ENCODE measurements at places on chromosomes 6 and 20.

GRCh38 chr20:6017467-6017866, 36.4 kb downstream of the LRRN4 start:
- no peak for DNase-seq

DNA sequence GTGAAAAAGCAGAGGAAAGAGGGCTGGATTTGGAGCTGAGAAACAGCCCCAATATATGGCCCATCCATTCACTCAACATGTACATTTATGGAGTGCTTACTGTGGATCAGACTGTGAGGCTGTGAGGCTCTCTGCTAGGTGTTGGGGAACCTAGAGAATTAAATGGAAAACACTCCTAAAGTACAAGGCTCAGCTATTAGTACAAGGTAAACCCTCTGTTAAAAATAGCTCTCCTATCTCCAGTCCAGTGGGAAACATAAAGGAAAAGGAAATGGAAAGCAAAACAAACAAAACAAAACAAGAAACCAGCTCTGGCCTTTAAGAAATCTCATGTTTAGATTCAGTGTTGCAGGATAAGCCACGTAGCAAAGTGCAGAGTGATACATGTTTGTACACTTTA, 35.0 kb downstream of the LY86 start:
- no peak for DNase-seq

DNA sequence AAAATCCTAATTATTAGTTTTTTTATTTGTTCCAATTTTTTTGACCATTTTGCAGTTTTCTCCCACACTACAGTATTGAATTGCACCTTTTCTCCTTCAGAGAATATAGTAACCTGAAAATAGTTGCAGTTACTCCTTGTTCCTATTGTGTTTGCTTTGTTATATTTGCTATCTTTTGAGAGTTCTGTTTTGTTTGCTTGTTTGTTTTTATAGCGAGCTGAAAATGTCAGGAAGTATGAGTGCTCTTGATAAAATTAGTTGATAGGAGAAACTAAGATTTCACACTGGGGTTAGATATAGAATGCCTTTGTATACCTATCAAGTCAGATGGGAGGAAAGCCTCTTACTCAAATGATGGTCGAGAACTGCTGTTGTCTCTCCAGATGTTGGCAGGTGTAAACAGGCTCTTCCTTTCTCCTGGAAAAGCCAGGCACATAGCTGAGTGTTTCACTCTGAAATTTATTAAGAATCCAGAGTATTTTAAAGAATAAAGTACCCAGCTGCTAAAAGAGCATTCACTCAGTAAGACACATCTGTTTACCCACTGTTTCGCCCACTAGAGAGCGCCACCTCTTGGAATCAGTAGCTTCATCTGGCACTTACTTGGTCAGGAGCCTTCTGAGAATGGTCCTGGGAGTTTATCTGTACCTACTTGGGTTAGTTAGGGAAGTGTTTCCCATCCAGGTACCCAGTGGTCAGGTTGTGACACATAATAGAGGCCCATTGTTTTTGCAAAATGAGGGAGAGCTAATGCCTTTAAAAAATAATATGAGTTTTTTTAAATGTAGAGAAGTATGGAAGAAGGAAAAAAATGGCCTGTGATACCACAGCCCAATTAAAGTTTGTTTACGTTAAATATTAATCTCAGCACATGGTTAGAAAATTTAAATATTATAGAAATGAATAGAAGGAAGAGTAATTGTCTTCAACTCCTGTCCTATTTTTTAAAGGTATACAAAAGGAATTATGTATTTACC, 11.2 kb downstream of the NT5DC1 start:
- no peak for DNase-seq

- no peak for DNase-seq
Observed at GRCh38 chr20:50735813-50736212, 4.4 kb downstream of the PARD6B start.

DNA sequence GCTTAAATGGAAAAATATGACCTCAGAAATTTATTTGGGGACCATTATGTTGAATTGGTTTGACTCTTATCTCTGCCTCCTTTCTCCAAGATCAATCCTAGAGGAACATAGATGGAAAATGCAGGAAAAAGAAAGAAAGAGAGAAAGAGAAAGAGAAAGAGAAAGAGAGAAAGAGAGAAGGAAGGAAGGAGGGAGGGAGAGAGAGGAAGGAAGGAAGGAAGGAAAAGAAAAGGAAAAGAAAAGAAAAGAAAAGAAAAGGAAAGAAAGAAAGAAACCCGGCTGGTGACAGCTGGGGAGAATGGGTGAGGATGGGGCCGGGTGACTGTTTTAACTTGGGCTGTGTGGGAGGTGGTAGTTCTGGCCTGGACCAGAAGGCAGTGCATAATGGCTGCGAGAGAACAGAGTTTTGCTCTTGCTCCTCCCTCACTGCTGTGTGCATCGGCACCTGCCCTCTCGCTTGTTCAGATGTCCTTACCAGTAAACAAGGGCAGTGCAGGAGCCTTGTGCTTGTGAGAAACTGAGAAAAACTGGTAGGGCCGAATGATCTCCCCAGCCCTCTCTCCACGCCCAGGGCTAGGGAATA, 24.7 kb downstream of the GLO1 start:
- DNase-seq, result no peak

- no peak for DNase-seq
Observed at GRCh38 chr6:122778302-122778701, 1.2 kb upstream of the FABP7 start.

DNA sequence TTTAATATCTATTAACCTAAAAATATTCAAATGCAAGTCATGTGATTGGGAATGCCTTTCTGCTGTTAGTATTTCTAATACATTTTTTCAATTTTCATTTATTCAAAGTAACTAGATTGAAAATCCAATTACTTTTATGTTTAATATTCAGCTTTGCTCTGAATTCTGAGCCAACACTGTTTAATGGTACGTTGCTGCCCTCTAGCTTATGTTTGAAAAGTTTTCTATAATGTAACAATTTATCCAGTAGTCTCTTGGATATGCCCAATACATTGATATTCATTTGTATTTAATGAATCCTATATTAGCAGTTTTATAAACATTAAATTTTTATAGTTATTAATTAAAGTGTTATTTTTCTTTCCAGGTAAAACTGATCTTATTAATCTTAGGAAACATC, 47.4 kb downstream of the LGSN start:
- no peak for DNase-seq

DNA sequence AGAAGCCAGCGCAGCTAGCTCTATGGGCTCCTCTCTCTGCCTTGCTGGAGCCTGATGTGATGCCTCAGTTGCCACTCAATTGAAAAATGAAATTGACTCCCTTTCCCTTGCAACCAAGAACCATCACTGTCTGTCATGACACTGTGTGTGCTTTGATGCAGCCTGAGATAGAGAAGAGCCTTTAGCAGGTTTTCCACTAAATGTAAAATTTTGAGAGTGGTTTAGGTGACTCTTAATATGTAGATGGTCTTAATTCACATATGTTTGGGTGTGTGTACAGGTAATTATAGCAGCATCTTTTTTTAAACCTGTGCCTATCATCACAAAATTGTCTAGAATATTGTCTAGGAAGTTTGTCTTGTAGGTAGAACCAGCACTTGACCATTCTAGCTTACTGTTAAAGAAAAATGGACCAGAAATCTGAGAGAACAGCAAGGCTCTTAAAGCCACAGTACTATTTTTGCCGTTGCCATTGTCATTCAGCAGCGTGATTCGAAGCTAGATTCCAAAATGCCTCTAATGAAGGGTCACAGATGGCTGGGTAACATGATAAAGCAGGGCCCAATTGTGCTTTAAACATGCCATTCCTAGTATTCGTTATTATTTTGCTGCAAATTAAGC, 1.3 kb downstream of the ARFGEF3 start:
- DNase-seq, result no peak

DNA sequence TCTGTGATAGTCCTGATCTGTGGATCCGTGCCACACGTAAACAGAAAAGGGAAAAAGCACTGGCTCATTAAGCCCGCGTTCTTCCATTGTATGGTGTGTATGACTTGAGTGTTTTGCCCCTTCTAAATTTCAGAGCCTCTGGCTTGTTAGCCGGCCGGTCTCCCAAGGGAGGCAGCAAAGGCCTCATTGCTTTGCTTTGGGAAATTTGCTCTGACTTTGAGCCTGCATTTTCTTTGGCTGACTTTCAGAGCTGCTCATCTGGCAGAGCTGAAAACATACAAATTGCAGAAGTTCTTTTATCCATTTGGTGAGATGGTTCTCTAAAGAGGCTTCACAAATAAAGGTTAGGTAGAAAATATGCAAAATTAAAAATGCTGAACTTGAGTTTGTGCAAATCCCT, 123.0 kb downstream of the UTRN start:
- DNase-seq, result no peak

DNA sequence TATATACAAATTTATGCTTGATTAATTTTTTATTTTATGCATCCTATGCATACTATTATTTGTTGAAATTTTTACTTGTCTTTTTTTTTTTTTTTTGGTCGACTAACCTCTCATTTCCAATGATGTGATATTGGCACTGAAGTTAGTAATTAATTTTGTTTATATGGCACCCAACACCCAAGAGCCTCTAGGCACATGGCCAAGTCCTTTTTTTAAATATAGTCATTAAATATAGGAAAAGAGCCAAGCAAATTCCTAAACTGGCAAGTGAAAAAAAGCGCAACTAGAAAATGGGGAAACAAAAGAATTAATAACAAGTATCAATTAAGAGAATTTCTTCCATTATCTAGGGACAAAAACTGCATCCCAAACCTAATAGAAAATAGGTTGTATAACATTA, 85.5 kb upstream of the HS3ST5 start:
- DNase-seq, result no peak

- peak; percentile 12 for DNase-seq
Observed at GRCh38 chr20:10369723-10370090, 64.3 kb downstream of the MKKS start.

DNA sequence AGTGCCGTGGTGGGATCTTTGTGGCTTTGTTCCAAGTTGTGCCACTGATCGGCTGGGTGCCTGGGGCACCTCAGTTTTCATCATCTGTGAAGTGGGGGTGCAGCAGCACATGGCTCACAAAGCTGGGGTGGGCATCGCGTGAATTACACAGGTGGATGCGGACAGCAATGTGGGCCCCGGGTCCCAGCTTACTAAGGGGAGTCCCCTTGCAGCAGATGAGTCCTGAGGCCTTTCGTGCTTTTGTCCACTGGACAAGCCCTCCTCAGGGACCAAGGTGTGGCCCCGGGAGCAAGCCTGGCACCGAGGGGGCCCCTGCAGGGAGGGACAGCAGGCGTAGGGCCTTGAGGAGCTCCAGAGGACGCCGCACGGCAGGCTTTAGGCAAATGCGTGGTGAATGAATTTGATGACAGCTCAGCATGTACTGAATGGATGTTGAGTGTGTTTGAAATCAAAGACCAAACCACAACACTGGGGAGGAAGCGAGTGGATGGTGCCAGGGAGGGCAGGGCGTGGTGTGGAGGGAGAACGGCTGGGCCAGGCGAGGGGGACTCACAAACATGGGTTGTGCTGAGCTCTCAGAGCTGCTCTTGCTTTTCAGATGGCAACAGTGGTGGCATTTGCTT, 53.2 kb downstream of the IRF4 start:
- peak; percentile 37 for DNase-seq

DNA sequence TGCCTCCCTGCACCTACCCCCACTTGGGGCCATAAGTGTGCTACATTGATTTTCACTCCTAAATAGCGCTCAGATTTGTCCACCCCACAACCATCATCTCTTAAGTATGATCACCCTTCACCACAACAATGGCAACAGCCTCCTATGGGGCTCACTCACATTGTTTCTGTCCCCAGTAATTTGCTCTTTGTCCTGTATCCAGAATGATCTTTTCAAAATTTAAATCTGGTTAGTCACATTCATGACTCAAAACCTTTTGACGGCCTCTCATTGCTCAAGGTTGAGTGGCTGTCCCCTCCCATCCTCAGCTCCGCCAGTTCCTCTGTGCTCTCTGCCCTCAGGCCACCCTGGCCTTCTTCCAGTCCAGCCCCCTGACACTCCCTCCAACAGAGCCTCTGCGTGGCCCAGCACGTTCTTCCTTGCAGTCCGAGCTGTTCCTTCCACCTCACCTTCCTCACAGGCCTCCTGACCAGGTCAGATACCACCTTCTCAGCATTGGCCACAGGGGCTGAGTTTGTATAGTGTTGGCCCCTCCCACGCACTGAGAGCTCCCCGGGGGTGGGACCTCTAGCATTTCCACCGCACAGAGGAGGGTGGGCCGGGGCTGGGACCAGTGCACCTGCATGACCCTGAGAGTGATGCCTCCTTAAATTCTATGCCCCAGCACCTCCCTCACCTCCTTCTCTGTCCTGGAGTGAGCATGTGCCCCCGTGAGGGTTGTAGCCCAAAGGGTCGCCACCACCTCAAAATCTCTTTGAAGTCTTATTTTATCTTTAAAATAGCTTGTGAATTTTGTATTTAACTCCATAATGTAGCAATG, 2.4 kb upstream of the PPP1R3G start:
- no peak for DNase-seq

GRCh38 chr6:107124934-107125348, 9.6 kb upstream of the BEND3 start:
- DNase-seq, result no peak

DNA sequence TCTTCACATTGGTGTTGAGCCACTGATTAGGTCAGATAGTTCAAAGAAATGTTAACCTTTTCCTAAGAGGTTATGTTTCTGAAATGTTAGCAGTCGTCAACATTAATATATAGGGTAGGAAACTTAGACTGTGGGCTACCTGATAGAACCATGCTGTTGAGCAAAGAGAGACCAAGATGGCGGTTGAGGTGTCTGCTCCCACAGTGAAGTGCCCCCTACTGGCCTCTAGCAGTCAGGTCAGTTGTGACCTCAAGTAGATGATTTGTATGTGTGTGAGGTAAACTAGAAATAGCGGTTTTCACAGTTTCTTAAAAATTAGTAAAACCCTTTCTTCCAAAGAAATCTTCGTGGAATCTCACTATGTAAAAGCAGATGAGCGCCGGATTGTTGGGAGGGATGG, 40.3 kb downstream of the MTHFD1L start:
- no peak for DNase-seq

- no peak for DNase-seq
Observed at GRCh38 chr6:123022975-123023374, 26.9 kb downstream of the CLVS2 start.

- DNase-seq, result no peak
Observed at GRCh38 chr6:13400772-13401171, 72.4 kb upstream of the TBC1D7 start.

- DNase-seq, result no peak
Observed at GRCh38 chr6:81105998-81106397, 646.5 kb downstream of the TENT5A start.

GRCh38 chr20:43559147-43559987, 540 bp downstream of the SGK2 start:
- no peak for DNase-seq
